Activated naive CD8-positive, alpha-beta T cell treated with anti-CD3 and anti-CD28 coated beads, Interleukin-2, amount 50 U/mL, for 16 hours (primary cell): ENCODE measurements at places on chromosomes 11 and 22.

DNA sequence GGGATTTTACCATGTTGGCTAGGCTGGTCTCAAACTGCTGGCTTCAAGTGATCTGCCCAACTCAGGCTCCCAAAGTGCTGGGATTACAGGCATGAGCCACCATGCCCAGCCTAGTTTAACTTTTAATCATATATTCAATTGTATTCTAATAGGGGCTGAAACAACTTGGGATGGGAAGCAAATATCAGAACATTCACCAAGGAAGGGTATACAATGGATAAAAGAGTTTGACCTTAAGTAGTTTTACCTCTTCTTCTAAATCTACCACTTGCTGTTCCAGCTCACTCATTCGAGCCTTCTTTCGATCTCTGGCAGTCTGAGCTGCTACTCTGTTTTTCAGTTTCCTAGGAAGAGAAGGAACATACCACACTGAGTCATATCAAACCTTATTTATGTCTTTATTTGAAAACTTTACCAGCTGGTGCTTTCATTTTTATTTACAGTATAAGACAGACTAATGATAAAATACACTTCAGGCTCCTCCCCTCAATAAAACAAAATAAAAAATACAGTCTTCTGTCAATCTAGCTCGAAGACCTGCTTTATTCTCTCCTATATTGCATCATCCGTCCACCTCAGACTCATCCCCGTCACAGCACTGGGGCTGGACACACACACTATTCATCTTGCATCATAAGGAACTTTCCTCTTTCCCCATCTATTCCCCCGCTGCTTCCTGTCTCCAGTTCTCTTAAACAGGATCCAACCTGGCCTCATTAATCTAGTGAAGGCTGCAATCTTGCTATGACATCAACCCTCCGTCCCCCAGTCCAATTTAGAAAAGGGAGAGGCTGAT is 1.4 kb downstream of the XBP1 start:
- no peak for DNase-seq

DNA sequence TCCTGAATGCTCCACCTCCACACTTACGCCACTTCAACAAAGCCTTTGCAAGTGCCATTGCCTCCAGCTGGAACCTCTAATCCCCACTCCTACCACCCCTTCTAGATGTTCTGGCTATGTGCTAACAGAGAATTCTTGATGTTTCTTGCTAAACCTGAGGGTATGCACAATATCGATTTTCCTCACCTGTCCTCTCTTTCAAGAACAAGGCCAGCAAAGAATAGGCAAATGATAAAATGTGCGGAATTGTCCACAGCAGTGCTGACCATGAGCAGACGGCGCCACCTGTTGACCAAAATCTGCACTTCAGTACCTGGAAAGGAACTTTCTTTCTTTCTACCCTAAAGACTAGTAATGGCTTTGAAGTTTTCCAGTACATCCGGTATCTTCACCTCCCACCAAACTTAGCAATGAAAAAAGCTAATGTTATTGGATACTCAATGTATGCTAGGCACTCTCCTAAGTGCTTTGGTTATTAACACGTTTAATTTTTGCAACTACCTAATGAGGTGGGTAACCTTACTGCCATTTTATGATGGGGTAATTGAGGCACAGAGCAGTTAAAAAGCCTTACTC is 3.4 kb downstream of the TIMM10 start:
- DNase-seq: peak; percentile 34

DNA sequence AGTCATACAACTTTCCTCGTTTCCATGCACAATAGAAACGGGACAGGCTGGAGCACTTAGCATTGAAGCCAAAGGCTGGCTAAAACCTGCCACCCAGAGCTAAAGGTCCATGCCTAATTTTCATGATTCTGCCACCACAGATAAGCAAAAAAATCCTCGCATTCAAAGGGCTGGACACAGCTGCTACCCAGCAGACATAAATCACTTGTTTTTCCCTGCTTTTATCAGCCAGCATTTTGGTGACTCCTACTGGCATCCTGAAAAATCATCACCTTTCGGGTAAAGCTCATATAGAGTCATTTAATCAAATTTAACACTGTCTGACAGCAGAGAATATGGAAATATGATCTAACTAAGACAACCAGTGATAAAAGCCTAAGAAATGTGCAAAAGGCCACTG is 37.9 kb downstream of the ALG9 start:
- DNase-seq: no peak

DNA sequence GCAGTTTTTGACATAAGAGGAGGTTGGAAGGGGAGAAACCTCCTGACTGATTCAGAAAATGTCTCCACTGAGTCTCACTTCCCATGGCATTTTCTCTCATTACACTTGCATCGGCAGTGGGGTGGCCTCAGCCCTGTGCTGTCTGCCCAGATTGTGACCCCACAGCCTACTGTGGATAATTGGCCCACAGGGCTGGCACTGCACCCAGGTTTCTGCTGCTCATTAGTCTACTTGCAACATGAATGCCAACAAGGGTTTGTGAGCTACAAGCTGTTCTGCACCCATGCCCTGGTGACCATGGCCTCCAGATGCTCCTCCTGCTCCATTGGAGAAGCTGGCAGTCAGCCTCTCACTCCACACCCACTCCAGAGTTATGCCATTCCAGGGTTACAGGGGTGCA is 296.0 kb downstream of the CTTN start:
- no peak for DNase-seq

DNA sequence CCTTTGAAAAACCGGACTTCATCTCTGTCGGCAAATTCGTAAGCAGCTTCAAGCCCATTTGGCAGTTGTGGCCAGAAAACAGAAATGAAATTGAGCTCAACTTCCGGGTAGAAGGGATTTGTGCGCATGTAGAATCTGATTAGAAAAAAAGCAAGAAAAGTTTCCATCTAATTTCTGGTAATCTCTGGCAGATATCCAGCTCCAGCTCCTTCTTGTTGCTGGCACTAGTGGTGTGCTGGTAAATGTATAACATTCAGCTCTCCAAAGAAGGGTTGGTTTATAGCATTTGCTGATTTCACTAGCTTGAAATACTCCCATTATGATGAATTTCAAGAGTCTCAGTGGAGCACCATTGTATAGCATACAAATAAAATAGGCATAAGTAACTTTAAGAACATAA is 5.4 kb downstream of the MMP1 start:
- DNase-seq: no peak

DNA sequence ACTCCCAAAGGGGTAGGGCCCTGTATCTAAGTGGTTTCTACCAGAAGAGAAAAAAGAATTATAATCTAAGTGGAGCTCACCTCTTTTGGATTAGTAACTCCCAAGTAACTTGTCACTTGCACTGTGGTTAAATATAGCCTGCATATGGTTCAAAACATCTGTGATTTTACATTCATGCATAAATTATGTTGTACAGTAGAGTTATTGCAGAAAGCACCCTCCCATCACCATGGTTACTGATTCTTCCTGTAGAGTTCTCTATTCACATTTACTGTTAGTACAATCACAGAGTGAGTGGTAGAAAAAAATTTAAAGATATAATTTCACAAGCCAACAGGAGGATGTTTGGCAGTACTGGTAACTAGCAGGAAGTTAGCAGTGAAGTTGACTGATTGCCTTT is 80.4 kb downstream of the LRRC4C start:
- DNase-seq: no peak

DNA sequence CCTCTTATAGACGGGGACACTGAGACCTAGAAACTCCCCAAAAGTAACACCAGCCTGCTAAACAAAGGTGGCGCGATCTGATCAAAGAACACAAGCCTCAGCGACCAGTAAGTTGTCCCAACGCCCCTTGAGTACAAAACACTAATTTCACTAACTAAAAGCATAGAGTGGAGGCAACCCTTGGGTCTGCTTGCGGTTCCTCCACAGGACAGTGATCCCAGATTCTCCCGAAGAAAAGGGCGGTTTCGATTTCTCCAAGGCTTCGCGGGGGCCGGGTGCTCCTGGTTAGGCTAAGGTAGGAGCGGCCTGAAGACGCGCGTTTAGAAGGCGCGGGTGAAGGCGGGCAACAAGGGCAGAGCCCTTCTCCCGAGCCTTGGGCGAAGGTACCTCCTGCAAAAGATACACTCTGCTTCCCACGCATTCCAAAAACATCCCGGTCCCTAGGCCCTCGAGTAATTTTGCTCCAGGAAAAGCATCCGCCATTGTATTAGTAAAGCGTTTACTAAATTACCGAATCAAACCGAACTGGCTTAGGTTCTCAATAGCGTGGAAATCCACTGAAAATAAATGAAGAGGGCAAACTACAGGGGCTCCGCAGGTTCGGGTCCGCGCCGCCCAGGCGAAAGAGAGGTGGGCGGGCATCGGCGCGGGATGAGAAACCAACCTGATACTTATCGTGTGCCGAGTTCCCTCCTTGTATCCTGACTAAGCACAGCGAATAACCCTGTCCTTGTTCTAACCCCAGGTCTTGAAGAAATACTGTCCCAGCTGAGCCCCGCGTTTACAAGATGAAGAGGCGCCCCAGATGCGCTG is 2.0 kb downstream of the WT1 start:
- DNase-seq: no peak

DNA sequence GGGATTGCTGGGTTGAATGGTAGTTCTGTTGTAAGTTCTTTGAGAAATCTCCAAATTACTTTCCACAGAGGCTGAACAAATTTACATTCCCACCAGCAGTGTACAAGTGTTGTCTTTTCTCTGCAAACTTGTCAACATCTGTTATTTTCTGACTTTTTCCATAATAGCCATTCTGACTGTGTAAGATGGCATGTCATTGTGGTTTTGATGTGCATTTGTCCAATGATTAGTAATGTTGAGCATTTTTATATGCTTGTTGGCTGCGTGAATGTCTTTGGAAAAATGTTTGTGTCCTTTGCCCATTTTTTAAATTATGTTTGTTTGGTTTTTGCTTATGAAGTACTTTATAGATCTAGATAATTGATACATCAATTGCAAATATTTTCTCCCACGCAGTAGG is 1025.0 kb downstream of the JRKL start:
- no peak for DNase-seq

DNA sequence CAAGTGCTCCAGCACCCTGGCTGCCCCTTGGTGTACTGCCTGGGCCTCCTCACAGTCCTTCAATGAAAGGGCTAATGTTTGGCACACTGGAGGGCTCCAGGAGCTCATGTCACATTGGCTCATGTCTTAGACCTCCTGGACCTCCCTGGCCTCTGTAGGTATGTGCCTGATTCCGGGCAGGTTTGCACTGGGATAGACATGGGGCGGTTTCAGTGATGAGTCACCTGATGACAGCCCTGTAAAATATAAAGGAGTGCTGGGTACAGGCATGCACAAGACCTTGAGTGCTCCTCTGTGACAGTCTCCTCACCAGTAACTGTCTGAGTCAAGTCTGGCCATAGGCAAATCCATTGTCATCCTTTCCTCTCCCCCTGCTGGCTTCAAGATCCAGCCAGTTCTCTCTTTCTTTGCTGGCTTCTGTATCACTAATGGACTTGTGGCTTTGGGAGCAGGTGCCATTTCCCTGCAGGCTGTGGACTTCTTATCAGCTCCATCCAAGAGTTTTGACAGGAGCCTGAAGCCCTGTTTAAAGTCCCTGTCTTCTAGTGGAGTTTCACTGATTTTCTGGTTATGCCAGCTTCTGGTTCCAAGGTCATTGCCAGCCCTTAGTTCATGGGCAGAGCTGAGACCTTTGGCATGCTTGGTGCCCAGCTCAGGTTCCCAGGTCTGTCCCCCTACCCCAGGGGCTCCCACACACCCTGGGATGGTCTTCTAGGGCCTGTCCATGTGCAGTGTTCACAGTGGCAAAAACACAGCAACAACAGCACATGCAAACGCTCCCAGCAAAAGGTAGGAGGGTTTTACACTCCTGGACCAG is 22.7 kb upstream of the P2RY2 start:
- no peak for DNase-seq

- no peak for DNase-seq
These were observed 1196.3 kb downstream of the BRD1 start for GRCh38 chr22:48631288-48631863.

GRCh38 chr11:62726915-62727164 is 417 bp downstream of the HNRNPUL2 start:
- DNase-seq: no peak

DNA sequence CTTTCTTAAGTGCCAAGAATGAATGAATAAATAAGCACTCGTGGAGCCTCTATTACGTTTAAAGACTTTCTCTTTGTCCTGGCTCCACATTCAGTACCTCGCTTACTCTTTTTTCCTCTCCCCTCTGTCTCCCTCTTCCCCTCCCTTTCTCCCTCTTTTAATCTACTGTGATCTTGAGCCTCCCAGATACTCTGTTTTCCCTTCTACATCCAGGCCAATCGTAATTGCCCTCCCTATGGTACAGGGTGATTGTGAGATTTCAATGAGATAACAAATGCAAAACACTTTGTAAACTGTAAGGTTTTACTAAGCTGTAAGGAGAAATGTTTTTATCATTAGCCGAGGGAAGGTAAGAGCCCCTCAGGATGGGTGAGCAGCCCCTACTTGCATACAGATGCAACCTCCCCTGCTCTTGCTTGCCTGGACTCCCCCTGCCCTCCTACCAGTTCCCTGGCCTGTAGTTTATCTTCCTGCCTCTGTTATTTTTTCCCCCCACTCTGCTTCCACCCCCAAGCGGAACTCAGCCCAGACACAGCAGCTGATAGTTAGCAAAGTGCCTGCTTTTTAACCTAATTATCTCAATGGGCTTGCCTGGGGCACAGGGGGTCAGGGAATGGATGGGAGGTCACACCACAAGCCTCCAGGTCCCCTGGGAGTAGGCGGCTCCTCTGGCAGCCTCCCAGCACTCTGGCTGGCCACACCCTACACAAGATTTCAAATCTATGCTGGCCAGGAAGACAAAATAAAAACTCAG is 76.9 kb upstream of the CADM1 start:
- no peak for DNase-seq

DNA sequence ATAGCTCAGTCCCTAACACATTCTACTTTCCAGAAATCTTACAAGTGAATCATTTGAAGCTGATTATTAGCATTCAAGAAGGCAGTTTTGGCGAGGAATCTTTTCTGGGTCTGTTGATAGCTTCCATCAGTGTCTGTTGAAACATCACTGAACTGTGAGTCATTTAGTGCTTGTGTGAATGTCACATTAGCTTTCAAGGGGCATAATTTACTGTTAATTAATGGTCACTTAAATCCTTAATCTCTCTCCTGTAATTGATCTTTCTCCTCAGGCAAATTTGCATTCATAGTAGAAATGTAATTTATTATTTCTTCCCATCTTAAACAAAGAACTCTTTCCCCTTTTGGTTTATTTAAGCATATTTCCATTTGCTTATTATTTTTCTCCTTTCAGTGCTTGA is 2.6 kb downstream of the HTR3B start:
- DNase-seq: no peak

DNA sequence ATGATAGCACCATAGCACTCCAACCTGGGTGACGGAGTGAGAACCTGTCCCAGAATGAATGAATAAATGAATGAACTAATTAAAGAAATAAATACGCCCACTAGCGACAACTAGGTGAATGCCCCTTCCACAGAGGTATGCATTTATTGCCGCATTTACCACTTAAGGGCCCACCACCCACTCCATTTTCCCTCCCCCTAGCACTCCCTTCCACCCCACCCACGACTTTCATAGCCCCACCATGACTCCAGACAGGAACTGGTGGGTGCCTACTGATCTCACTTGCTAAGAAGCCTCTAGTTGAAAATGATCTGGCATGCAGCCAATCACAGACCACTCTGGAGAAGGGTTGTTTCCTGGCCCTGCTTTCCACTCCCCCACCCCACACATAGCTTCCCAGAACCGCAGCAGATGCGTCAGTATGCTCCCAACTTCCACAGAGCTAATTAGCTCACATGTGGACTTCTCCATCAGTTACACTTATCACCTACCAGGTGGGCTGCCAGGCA is 167.6 kb downstream of the WT1 start:
- no peak for DNase-seq
